ENCODE measurements at places on chromosomes 2 and 18.

DNA sequence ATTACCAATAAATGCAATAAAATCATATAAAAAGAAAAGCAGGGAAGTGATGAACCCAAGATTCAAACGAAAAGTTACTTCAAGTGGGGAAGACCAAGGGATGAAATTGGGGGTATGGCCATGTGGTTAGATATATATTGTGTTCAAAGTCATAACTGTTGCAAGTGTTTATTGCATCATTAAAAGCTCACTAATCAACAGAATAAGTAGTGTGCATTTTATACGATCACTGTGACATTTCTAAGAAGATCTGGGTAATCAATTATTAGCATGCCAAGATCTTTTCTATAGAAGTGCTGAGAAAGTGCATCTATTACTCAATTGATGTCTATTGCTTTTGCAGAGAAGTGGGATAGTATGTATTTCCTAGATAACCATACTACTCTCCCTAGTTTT, 52.9 kb downstream of the VSNL1 start:
- DNase-seq = no peak

DNA sequence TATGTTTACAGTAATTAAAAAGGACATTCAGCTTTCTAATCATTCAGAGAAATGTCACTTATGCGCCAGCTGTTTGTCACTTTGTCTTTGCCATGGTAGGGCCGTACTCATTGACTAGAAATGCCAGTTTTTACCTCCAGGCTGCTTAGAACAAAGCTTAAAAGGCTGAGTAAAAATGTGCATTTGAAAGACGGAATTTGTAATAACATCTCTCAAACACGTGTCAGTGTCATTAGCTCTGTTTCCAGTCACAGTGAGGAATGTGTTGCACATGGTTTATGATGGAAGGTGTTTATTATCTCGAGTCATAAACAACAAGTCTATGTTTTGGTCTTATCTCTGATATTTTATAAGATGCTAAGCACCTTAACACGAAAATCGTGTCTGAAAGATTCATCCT, 118.2 kb downstream of the SNTG2 start:
- DNase-seq = no peak

DNA sequence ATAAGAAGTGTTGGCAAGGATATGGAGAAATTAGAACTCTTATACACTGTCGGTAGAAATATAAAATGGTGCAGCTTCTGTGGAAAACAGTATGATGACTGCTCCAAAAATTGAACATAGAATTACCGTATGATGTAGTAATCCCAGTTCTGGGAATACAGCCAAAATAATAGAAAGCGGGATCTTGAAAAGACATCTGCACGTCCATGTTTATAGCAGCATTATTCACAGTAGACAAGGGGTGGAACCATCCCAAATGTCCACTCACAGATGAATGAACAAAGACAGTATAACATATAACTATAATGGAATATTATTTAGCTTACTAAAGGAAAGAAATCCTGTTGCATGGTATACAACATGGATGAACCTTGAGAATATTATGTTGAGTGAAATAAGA, 257.7 kb downstream of the TDRD15 start:
- no peak for DNase-seq

GRCh38 chr2:86293612-86294011, 43.8 kb downstream of the REEP1 start:
- DNase-seq = no peak
